ENCODE measurements at places on chromosomes 3 and 15. TPM values are rescaled to one million over a fixed set of nuclear protein-coding genes. Genes with fewer than 3 reads are reported as not detected.

RYR3 gene
- total RNA-seq: 0.31 TPM

DAZL gene
- total RNA-seq: not detected

MORF4L1 gene
- total RNA-seq: 86.9 TPM

CCDC33 gene
- not detected for total RNA-seq

OIP5 gene
- 1.1 TPM for total RNA-seq

NPAP1 gene
- total RNA-seq: 0.07 TPM

ACVR2B gene
- total RNA-seq: 4.0 TPM

FAM107A gene
- 0.99 TPM for total RNA-seq

DNA sequence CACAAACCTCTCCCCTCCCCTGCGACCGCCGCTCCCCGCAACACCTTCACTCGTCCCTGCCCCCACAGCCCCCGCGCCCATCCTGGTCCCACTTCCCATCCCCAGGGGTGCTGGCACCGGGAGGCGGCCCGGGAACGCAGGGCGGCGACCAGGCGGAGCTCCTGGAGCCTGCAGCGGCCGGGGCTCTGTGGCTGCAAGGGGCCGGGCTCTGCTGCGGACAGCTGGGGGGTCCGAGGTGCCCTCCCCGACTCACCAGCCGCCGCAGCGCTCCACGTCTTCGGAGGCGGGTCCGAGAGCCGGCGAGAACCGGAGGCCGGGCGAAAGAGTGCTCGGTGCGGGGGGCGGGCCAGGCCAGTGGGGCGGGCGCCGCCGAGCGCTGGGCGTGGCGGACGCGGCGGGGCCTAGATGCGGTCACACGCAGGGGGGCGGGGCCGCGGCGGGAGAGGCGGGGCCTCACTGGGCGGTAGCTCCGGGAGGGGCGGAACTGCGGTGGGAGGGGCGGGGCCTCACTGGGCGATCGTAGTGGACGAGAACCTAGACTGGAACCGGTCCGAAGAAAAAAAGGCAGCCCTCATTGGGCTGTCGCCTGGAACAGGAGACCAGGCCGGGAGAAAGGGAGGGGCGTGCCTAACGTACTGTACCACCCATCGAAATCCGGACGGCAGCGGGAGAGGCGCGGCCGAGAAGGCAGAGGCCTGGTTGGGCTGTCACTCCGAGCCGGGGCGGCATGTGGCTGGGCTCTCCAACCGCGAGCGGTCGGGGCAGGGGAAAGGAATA, at the start of gene ANO10:
Gene ANO10 (minus strand): TSS at position 356 of the 777 bp plus-strand sequence. CDS start 16,159 bp downstream, outside the sequence.
- H3K4me3 ChIP-seq: peak within 1 kb of the TSS; percentile 66
- no peaks in the 10 kb centered on the region for H3K4me1 ChIP-seq
- no peaks in the 10 kb centered on the region for H3K36me3 ChIP-seq
- no peaks in the 10 kb centered on the region for H3K27me3 ChIP-seq

DNA sequence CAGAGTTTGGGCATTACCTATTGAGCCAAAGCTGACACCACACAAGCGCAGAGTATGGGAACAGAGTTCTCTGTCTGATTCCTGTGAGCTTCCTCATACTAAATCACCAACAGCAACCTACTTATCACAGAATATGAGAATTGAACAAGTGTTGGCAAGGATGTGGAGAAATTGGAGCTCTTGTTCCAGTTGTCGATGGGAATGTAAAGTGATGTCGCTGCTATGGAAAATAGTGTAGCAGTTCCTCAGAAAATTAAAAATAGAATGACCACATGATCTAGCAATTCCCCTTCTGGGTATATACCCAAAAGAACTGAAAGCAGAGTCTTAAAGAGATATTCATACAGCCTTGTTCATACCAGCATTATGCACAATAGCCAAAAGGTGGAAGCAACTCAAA, 33.4 kb downstream of the CD86 start:
- no peak overlapping the region for H3K27ac ChIP-seq
- no peak for DNase-seq
- H3K4me1 ChIP-seq: no peaks in the 10 kb centered on the region
- H3K36me3 ChIP-seq: no peaks in the 10 kb centered on the region

GRCh38 chr15:82098674-82099073, 52.9 kb upstream of the MEX3B start:
- no peaks in the 10 kb centered on the region for H3K4me1 ChIP-seq
- no peak overlapping the region for H3K4me3 ChIP-seq
- no peaks in the 10 kb centered on the region for H3K36me3 ChIP-seq
- no peaks in the 10 kb centered on the region for H3K27me3 ChIP-seq

DNA sequence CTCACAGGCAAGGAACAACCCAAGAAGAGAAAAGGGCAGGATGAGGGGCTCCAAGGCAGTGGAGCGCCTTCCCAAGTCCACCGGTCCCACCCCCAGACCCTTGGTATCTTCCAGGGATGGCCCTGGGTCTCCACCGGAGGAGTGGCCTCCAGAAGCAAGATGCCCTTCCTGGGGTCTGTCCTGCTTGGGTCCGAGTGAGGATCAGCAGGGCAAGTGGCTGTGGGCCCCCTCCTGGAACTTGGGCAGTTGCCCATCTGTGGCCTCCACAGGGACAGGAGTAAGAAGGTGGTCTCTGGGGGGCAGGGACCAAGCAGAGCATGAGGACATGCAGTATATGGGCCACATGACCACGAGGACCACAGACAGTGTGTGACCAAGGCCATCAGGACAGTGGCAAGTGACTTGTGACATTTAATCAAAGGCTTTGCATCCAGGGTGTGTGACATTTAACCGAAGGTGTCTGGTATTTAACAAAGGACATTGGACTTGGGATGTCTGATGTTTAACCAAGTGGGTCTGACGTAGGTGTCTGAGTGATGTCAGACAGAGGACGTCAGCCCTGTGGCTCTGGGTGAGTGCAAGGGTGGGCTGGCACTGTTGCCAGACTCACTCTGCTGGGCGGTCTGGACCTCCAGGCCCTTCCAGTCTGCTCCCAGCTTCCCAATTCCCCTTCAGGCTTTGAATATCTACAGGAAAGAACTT, 34.7 kb downstream of the SCN5A start:
- H3K4me1 ChIP-seq: no peaks in the 10 kb centered on the region
- no peaks in the 10 kb centered on the region for H3K36me3 ChIP-seq
- no peak for DNase-seq
- no peaks in the 10 kb centered on the region for H3K27me3 ChIP-seq

- DNase-seq: no peak
- H3K4me3 ChIP-seq: no peak overlapping the region
- H3K27ac ChIP-seq: no peak overlapping the region
- H3K4me1 ChIP-seq: no peaks in the 10 kb centered on the region
Observed at GRCh38 chr3:112482675-112483074, 16.6 kb downstream of the BTLA start.

DNA sequence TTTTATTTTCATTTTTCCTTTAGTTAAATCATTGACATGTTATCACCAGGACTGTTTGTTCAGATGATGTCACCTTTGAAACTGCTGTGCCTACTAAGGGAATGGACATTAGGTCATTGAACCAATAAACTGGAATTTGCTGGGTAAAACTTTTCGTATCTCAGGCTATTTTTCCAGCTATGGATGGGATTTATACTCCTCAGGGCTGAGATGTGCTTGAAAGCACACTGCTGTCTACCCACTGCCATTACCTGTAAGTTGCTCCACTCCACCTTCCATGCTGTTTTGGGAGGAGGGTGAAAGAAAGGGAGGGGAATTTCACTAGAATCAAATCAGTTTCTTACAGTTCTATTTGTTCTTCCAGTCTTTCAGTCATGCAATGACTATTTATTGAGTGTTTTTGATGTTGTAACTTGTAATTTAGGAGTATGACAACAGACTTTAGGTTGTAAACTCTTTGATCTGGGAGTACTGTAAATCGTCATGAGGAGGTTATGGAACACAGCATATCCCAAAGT, 11.3 kb downstream of the EHD4 start:
- no peaks in the 10 kb centered on the region for H3K27me3 ChIP-seq
- peak overlapping the region; percentile 13 for H3K4me3 ChIP-seq
- no peaks in the 10 kb centered on the region for H3K36me3 ChIP-seq

DNA sequence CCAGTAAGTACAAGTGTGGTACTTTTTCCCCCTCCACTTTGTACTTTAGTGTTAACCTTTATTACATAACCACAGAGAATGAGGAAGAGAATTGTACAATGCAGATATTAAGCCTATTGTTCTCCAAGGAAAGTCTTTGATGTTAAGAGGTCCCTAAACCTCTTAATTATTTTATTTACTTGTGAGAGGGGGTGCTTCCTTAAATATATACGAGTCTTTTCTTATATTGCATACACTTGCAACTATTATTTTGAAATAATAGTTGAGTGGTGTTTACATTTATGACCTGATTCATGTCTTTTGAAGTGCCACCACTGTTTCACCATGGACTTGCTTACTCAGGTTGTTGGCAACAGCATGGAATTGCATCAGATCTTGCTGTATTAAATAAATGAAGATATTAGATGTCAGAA, 10.1 kb downstream of the USP3 start:
- peak overlapping the region; percentile 11 for H3K4me3 ChIP-seq
- H3K4me1 ChIP-seq: no peaks in the 10 kb centered on the region
- no peaks in the 10 kb centered on the region for H3K36me3 ChIP-seq
- no peak overlapping the region for H3K27ac ChIP-seq
- DNase-seq: no peak

DNA sequence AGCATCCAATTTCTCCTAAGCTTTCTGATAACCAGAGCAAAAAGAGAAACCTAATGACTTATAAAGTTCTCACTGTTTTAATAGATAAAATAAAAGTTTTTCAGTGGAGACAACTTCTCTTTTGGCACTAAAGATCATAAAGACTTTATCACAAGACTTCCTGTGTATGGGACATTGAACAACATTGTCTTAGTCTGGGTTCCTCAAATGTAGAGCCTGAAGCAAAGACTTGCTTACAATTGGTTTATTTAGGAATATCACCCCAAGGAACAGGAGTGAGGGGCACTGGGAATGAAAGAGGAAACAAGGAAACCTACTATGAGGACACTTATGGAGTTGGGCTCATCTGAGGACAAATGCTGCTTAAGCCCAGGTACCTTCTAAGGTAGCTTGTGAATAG, 127.4 kb downstream of the B3GALNT1 start:
- no peaks in the 10 kb centered on the region for H3K4me1 ChIP-seq
- H3K27ac ChIP-seq: no peak overlapping the region
- H3K36me3 ChIP-seq: no peaks in the 10 kb centered on the region
- no peak for DNase-seq

- H3K27ac ChIP-seq: no peak overlapping the region
- peaks cover 25% of the 10 kb centered on the region for H3K4me1 ChIP-seq
- no peak for DNase-seq
Observed at GRCh38 chr3:48445277-48445882, 1.2 kb upstream of the ATRIP start.

DNA sequence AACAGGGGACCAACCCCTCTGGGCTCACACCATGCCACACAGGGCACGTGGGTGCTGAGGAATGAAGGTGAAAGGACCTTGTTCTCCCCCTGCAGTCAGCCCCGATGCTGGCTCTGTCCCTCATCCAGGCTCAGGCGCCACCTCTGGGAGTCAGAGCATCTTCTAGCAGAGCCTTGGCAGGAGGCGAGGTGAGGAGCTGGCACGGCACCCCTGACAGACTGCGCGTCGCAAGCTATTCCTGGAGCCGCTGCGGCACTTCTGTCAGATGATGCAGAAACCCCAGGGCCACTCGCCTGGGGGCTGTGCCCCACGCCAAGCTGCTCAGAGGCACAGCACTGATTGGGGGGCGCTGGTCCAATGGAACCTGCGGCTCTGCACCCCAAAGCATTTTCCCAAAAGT, 62.0 kb downstream of the MGLL start:
- no peaks in the 10 kb centered on the region for H3K27me3 ChIP-seq
- H3K36me3 ChIP-seq: no peaks in the 10 kb centered on the region
- H3K4me1 ChIP-seq: no peaks in the 10 kb centered on the region
- no peak for DNase-seq
- no peak overlapping the region for H3K4me3 ChIP-seq
- no peak overlapping the region for H3K27ac ChIP-seq

DNA sequence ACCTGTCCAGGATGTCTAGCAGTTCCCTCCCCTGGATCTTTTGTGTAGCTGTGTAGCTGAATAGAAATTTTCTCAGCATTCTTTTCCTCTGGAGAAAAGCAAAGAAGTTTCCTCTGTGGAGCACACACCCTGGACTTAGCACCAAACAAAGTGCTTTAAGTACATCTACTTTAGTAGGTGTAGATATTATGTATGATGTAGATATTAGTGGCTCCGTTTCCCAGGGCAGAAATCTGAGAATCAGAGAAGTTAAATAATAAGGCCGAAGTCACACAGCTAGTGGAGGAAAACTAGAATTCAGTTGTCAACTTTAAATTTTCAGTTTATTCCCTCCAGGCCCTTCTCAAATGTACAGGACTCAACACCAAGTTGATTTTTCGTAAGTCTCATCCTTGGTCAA, 401.7 kb upstream of the NR2F2 start:
- DNase-seq: no peak
- H3K4me3 ChIP-seq: no peak overlapping the region
- no peaks in the 10 kb centered on the region for H3K36me3 ChIP-seq
- H3K27me3 ChIP-seq: no peaks in the 10 kb centered on the region
- no peaks in the 10 kb centered on the region for H3K4me1 ChIP-seq

GRCh38 chr15:81299630-81300273, 24.2 kb downstream of the STARD5 start:
- no peak overlapping the region for H3K27ac ChIP-seq
- DNase-seq: no peak
- no peaks in the 10 kb centered on the region for H3K36me3 ChIP-seq

DNA sequence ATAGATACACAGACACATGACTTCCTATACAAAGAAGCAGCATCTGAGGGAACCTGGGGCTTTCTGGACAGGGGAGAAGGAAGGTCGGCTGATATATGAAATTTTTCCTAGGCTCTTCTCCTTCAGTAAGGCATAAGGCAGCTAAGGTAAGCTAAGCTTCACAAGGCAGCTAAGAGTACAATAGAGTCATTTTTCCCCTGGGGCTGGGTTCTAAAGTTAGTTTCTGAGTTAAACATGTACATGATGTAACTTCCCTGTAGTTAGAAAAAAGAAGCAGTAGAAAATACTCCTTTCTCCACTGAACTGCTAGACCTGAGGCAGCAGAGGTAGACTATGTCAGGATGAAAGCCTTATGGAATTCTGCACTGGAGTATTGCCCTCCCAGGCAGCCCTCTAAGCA, 109.6 kb downstream of the PLD1 start:
- no peaks in the 10 kb centered on the region for H3K27me3 ChIP-seq
- peaks cover 11% of the 10 kb centered on the region for H3K4me1 ChIP-seq

- H3K36me3 ChIP-seq: no peaks in the 10 kb centered on the region
- peak; percentile 33 for DNase-seq
- H3K4me3 ChIP-seq: peak overlapping the region; percentile 59
- H3K27me3 ChIP-seq: no peaks in the 10 kb centered on the region
Observed at GRCh38 chr15:69414701-69415167, 585 bp downstream of the KIF23 start.

GRCh38 chr3:114484919-114485318, 191.1 kb downstream of the TIGIT start:
- H3K27ac ChIP-seq: no peak overlapping the region
- no peaks in the 10 kb centered on the region for H3K36me3 ChIP-seq
- no peak for DNase-seq
- H3K4me1 ChIP-seq: no peaks in the 10 kb centered on the region
- H3K4me3 ChIP-seq: no peak overlapping the region

- H3K4me1 ChIP-seq: no peaks in the 10 kb centered on the region
- H3K36me3 ChIP-seq: no peaks in the 10 kb centered on the region
- H3K27ac ChIP-seq: no peak overlapping the region
- H3K27me3 ChIP-seq: no peaks in the 10 kb centered on the region
Observed at GRCh38 chr15:58980351-58980939, 7.0 kb upstream of the RNF111 start.

- no peaks in the 10 kb centered on the region for H3K36me3 ChIP-seq
- no peak for DNase-seq
- no peaks in the 10 kb centered on the region for H3K27me3 ChIP-seq
- no peak overlapping the region for H3K27ac ChIP-seq
Observed at GRCh38 chr3:190051641-190052040, 69.1 kb downstream of the P3H2 start.

All from right lobe of liver (tissue), 6 donors.